ENCODE measurements at places on chromosomes 5 and 9. TPM values are rescaled to one million over a fixed set of nuclear protein-coding genes. Genes with fewer than 3 reads are reported as not detected.

GRCh38 chr9:93126825-93127368 is 7.2 kb downstream of the NINJ1 start:
- peaks cover 53% of the 10 kb centered on the region for H3K4me1 ChIP-seq
- H3K27me3 ChIP-seq, result no peaks in the 10 kb centered on the region
- H3K27ac ChIP-seq, result peak overlapping the region; percentile 80

SLC6A3 gene
- not detected for total RNA-seq

GRCh38 chr5:36607114-36607571 is 737 bp downstream of the SLC1A3 start:
- peaks cover 54% of the 10 kb centered on the region for H3K27me3 ChIP-seq
- no peak overlapping the region for H3K27ac ChIP-seq
- peak overlapping the region; percentile 72 for H3K4me3 ChIP-seq
- H3K36me3 ChIP-seq, result no peaks in the 10 kb centered on the region

DNA sequence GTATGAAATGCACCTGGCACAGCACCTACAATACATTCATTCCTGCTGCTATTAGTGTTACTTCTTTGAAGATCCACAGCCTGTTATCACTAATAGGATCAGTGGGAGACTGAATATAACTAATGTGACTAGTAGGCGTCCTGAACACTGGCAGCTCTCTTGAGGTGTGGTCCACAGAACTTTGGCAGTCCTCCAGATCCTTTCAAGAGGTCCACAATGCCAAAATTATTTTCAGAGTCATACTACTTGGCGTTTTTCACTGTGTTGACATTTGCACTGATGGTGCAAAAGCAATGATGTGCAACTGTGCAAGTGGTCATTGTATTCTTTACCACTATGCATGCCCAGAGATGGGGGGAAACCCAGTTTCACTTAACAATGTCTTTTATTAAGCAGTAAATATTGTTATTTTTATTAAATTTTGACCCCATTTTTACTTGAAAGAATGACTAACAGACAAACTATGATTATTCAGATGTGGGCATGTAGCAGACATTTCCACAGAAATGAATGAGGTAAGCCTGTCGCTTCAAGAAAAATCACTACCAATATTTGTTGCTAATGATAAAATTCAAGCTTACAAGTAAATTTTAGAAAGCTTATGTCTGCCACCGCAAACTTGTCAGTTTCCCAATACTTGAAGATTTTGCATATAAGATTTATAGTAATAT is 48.9 kb downstream of the ADRB2 start:
- no peak overlapping the region for H3K4me3 ChIP-seq
- H3K27me3 ChIP-seq, result no peaks in the 10 kb centered on the region
- no peaks in the 10 kb centered on the region for H3K4me1 ChIP-seq
- no peaks in the 10 kb centered on the region for H3K36me3 ChIP-seq
- no peak for DNase-seq
- H3K27ac ChIP-seq, result no peak overlapping the region

GRCh38 chr9:111937781-111938426 is 41.3 kb downstream of the UGCG start:
- peak; percentile 88 for DNase-seq
- H3K4me1 ChIP-seq, result peaks cover 23% of the 10 kb centered on the region
- no peaks in the 10 kb centered on the region for H3K27me3 ChIP-seq
- peak overlapping the region; percentile 83 for H3K27ac ChIP-seq

COL5A1 gene
- 0.12 TPM for total RNA-seq

DNA sequence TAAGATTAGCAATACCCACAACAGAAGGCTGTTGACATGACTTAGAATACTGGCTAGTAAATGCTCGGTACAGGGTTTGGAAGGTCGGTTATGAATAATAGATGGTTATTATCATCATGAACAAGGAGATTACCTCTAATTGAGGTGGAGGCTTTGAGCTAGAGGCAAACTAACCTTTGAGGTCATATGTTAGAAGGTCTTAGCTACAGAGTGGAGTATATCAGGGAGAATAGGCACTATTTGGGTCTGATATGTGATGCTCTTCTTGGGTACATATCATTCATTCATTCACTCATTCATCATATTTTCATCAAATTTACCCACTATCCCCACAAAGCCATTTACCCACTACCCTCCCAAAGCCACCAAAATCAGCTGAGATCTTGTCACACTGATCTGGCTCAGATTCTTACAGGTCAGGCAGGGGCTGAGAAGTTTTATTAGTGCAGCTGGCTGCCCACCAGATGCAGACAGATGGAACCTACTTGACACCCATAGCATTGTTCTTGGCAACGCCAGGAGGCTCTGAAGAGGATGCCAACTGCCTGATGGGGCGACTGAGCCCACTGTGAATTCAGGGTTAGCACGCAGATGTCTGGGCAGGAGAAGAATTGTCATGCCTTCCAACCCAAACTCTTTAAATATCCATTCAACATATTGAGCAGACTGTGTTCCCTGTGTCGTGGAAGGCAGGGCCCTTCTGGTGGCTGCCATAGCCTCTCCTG is 90.2 kb upstream of the SH3PXD2B start:
- H3K27me3 ChIP-seq, result peaks cover 14% of the 10 kb centered on the region
- DNase-seq, result no peak
- H3K4me3 ChIP-seq, result no peak overlapping the region
- H3K36me3 ChIP-seq, result no peaks in the 10 kb centered on the region
- no peaks in the 10 kb centered on the region for H3K4me1 ChIP-seq
- H3K27ac ChIP-seq, result no peak overlapping the region

DNA sequence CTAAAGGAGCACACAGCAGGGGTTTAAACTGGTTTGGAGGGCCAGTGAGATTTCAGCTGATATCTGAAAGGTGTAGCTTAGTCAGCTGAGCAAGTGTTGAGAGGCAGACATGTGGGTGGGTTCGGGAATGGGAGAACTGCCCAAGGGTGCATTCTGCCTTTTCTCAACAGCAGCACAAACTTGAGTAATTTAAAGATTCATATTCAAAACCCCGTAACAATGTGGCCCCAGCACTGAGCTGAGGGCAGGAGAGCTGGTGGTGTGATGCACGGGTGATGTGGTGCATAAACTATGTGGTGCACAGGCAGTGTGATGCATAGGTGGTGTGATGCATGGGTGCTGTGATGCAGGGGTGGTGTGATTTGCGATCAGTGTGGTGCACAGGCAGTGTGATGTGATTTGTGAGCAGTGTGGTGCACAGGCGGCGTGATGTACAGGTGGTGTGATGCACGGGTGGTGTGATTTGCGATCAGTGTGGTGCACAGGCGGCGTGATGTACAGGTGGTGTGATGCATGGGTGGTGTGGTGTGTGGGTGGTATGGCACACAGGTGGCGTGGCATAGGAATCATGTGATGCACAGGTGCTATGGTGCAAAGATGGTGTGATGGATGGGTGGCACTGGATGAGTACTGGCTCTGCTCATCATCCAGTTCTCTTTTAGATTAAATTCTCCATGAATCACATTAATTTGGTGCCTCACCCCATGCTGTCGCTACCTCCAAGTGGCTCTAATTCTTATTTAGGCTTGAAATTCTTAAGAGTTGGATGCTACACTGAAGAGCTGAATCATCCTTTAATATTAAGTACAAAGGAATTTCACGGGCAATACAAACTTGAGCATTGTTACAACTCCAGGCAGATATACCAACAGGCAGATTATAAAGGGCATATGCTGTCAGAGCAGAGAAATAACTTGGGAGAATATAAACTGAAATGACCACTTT is 53.6 kb downstream of the DAP start:
- no peak overlapping the region for H3K4me3 ChIP-seq
- peaks cover 1% of the 10 kb centered on the region for H3K36me3 ChIP-seq
- DNase-seq, result no peak
- H3K27ac ChIP-seq, result no peak overlapping the region
- no peaks in the 10 kb centered on the region for H3K27me3 ChIP-seq

RBM22 gene
- total RNA-seq, result 59.6 TPM

- H3K27me3 ChIP-seq, result peaks cover 2% of the 10 kb centered on the region
- no peak for DNase-seq
- no peaks in the 10 kb centered on the region for H3K4me1 ChIP-seq
- no peak overlapping the region for H3K27ac ChIP-seq
These were observed 33.2 kb upstream of the SNX2 start for GRCh38 chr5:122741681-122742080.

GRCh38 chr5:31021181-31021624 is 172.3 kb upstream of the CDH6 start:
- no peaks in the 10 kb centered on the region for H3K27me3 ChIP-seq
- no peak for DNase-seq
- no peak overlapping the region for H3K4me3 ChIP-seq
- no peak overlapping the region for H3K27ac ChIP-seq
- H3K36me3 ChIP-seq, result no peaks in the 10 kb centered on the region

DNA sequence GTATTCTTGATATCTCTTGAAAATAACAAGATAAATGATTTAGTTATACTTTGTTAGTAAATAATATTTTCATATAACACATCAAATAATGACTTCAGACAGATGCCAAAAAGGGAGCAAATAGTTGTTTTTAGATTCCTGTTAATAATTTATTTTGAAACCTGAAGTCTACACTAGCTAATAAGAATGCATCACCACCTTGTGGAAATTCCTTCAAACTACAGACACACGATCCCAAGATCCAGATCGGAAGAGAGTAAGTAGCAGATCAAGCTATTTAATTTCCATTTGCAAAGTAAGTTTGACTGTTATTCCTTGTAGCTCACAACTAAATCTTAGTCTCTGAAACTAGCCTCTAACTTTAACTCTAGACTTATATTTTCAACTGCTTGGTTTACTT is 35.5 kb upstream of the ISL1 start:
- no peak for DNase-seq
- no peak overlapping the region for H3K4me3 ChIP-seq
- no peak overlapping the region for H3K27ac ChIP-seq
- no peaks in the 10 kb centered on the region for H3K4me1 ChIP-seq
- no peaks in the 10 kb centered on the region for H3K27me3 ChIP-seq

- no peaks in the 10 kb centered on the region for H3K4me1 ChIP-seq
- peaks cover 9% of the 10 kb centered on the region for H3K27me3 ChIP-seq
- DNase-seq, result no peak
These were observed 3.2 kb downstream of the FCN1 start for GRCh38 chr9:134914501-134914834.

GRCh38 chr5:135266303-135266635 is 132.8 kb downstream of the MACROH2A1 start:
- no peak overlapping the region for H3K4me3 ChIP-seq
- H3K36me3 ChIP-seq, result no peaks in the 10 kb centered on the region
- H3K27ac ChIP-seq, result no peak overlapping the region
- no peak for DNase-seq

GDNF gene
- not detected for total RNA-seq

BAAT gene
- not detected for total RNA-seq

DNA sequence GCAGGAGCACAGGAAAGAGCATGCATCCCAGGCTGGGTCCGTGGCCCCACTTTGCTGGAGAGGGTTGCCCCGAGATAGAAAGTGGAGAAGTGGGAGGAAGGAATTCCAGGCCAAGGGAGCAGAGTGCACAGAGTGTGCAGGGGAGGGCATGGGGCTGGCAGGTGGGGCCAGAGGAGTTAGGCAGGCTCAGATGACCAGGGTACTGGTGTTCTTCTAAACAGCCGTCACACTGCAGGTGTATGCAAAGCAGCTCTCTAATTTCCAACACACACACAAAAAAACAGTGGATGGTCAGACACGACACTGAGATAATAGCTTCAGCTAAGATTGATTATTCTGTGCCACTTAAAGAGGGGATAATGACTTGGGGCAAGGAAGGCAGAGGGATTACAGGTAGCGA is 212.2 kb downstream of the MTRR start:
- no peak overlapping the region for H3K27ac ChIP-seq
- H3K4me1 ChIP-seq, result no peaks in the 10 kb centered on the region
- no peaks in the 10 kb centered on the region for H3K36me3 ChIP-seq
- H3K27me3 ChIP-seq, result no peaks in the 10 kb centered on the region
- DNase-seq, result no peak
- no peak overlapping the region for H3K4me3 ChIP-seq

- DNase-seq, result no peak
- no peak overlapping the region for H3K4me3 ChIP-seq
- H3K4me1 ChIP-seq, result no peaks in the 10 kb centered on the region
- H3K27me3 ChIP-seq, result peaks cover 1% of the 10 kb centered on the region
These were observed 182.5 kb downstream of the NTRK2 start for GRCh38 chr9:84851935-84852585.

GRCh38 chr5:83865579-83865978 is 144.9 kb upstream of the HAPLN1 start:
- H3K27ac ChIP-seq, result no peak overlapping the region
- no peaks in the 10 kb centered on the region for H3K4me1 ChIP-seq
- H3K4me3 ChIP-seq, result no peak overlapping the region
- no peaks in the 10 kb centered on the region for H3K36me3 ChIP-seq
- DNase-seq, result no peak

SNCAIP gene
- not detected for total RNA-seq

DNA sequence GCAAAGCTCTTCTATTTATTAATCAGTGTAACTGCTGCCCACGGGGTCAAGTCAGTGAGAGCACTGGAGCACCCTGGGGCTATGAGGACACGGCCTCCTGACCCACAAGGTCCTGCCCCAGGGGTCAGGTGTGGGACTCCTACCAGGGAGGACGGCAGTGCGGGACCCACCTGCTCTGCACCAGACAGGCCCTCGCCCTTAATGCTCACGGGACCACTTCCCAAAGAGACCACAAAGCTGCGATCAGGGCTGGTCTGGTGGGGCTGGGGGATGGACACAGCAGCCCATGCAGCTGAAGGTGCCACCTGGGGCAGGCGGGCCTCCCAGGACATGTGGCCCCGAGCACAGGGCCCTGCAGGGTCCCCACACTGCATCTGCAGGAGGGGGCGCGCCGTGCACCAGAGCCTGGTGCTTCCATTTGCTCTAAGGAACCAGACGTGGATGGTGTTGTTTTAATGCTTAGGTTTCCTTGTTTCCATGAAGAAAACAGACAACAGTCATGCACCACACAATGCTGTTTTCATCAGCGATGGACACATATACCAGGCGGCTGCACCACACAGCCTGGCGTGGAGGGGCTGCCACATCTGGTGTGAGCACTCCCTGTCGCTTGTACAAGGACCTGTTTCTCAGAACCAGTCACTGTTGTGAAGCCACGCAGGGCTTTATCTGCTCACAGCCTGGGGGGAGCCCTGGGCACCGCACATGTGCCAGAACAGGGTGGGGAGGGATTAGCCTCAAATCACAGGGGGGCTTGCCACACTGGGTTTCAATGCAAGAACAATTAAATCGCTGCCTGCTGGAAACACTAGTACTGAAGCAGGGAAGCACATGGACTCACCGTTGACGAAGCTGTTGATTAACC is 22.6 kb downstream of the CLPTM1L start:
- no peak overlapping the region for H3K27ac ChIP-seq
- no peaks in the 10 kb centered on the region for H3K27me3 ChIP-seq
- H3K4me3 ChIP-seq, result no peak overlapping the region
- peaks cover 3% of the 10 kb centered on the region for H3K4me1 ChIP-seq
- peaks cover 26% of the 10 kb centered on the region for H3K36me3 ChIP-seq

DNA sequence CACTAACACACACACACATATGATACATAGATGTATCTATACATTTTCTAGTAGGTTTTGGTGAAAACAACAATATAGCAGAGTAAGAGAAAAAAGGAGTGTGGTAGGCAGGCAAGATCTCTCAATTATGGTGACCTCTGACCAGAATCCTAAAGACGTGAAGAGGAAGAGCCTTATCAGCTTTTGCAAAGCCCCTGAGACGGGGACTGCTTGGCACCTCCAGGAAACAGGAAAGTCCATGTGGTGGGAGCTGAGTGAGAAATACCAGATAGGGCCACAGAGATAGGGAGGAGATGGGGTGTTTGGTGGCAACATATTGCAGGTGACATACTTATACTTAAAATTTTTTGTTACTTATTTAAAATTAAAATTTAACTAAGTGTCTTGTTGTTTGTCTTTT is 39.9 kb upstream of the CTXN3 start:
- DNase-seq, result no peak
- no peaks in the 10 kb centered on the region for H3K36me3 ChIP-seq
- H3K27ac ChIP-seq, result no peak overlapping the region
- peaks cover 3% of the 10 kb centered on the region for H3K4me1 ChIP-seq
- peaks cover 8% of the 10 kb centered on the region for H3K27me3 ChIP-seq

- no peak overlapping the region for H3K27ac ChIP-seq
- no peak overlapping the region for H3K4me3 ChIP-seq
- peaks cover 2% of the 10 kb centered on the region for H3K27me3 ChIP-seq
- no peak for DNase-seq
- no peaks in the 10 kb centered on the region for H3K36me3 ChIP-seq
These were observed 101.9 kb upstream of the SLC44A1 start for GRCh38 chr9:105142406-105143135.
